Type B pancreatic cell (in vitro differentiated cells): ENCODE measurements at places on chromosomes 1 and 21.

GRCh38 chr1:20367116-20367585 lies 76.5 kb downstream of the VWA5B1 start:
- no peak for DNase-seq

DNA sequence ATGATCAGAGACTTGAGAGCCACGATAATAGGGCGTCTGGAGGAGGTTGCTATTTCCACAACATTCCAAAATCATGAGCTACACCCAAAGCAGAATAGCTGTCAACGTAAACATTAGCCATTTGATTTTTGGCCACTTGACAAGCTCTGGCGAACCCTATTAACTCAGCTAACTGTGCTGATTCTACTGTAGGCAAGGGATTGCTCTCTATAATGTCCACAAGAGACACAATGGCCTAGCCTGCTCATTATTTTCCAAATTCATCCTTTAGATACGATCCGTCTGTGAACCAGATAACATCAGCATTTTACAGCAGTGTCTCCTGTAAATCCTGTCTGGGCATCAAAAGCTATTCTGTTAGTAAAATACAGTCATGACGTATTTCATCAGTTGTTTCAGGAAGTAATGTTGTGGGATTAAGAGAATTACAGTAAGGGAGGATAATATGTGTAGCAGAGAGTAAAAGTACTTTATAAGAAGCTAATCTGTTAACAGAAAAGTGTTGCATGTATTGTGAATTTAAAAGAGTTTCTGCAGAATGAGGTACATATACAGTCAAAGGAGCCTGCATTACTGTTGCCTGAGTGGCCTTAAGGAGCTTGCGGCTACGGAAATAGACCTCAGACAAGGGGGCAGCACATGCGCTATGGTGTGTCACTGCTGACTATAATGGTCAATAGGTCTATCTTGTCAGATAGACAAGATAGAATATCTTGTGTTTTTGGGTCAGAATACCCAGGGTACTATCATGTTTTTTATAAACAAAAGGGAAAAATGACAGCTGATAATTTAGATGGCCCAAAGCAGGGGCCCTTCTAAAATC lies 44.9 kb upstream of the TINAGL1 start:
- no peak for DNase-seq

DNA sequence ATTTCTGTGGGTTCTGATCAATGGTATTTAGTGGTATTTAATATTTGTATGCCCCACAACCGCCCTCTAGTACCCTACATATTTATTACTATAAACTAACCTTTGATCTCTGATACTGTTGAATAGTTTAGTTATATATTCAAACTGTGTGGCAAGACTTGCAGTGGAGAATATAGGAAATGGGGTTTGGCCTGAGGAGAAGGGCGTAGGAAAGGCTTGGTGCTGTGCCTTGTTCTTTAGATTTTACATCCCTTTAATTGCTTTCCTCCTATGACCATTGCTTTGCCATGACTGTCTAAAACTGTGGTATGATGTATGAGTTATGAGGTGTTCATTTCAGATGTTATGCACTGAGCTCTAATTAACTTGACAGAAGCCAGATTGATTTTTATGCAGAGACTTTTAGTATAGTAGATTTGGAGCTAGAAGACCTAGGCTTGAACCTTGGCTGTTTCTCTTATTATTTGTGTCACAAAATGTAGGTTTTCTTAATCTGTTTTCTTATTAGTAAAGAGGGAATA lies 18.6 kb downstream of the DISP1 start:
- no peak for DNase-seq

DNA sequence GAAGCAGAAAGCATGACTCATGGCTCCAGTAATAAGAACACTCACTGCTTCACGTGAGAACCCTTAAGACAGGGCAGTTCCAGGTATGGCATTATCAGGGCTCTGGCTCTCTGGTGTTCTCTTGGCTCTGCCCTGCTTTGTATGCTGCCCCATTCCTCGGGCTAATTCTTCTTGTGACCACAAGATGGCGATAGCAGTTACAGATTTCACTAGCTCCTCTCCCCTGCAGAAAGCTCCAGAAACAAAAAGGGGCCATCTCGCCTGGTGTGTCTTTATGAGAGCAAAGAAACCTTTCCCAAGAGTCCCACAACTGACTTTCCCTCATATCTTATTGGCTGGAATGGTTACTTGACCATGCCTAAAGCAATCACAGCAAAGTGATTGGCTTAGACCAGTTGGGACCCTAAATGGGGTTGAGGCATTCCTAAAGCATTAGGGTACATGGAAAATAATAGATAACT lies 60.1 kb downstream of the F3 start:
- DNase-seq: no peak

DNA sequence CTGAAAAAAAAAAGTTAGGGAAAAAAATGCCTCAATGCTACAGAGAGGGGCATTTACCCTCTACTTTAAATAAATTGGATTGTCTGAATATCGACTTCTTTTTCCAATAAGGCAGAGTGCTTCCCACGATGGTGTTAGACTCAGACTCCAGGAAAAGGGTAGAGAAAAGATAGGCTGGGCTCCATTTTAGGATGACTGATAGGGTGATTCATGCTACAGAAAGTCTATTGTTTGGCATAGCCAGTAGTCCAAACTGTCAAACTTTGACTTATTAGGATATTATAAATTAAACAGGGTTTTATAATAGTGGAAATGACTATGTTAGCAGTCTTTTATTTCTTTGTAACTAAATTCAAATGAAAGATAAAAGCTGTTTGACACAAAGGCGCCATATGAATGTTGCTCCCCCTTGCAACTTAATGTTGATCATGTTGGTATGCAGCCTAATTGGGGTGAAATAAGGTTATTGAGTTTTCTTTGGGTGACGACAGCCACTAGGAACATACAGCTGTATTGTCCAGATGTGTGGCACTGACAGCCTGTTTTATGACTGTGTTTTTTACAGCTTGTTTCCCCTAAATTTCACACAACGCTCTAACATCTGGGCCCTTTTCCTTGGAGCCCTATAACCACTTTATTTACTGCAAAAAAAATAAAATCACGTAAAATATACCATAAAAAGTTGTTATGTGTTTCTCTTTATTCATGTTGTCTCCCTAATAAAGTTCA lies 69.3 kb downstream of the SPAG17 start:
- DNase-seq: no peak

DNA sequence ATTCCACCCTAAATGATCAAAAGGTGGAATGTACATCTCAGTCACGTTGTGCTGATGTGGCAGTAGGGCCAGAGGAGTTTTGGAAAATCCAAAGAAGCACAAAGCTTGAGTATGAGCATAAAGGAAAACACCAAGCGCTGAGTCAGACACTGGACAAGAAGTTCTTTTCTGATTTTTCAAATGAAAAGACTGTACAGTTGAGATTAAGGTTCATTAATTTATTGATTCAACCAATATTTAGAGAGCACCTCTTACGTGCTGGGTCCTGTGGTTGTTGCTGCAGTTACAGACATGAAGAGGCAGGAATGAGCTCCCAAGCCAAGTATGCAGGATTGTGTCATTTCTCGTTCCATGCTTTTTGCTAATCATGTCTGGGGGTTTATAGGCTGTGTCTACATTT lies 28.9 kb upstream of the APP start:
- no peak for DNase-seq

GRCh38 chr1:231170875-231171274 lies 9.0 kb downstream of the TRIM67 start:
- DNase-seq: no peak

GRCh38 chr1:166511761-166512160 lies 327.5 kb upstream of the POGK start:
- no peak for DNase-seq
